ENCODE measurements at places on chromosomes 12 and 14.

DNA sequence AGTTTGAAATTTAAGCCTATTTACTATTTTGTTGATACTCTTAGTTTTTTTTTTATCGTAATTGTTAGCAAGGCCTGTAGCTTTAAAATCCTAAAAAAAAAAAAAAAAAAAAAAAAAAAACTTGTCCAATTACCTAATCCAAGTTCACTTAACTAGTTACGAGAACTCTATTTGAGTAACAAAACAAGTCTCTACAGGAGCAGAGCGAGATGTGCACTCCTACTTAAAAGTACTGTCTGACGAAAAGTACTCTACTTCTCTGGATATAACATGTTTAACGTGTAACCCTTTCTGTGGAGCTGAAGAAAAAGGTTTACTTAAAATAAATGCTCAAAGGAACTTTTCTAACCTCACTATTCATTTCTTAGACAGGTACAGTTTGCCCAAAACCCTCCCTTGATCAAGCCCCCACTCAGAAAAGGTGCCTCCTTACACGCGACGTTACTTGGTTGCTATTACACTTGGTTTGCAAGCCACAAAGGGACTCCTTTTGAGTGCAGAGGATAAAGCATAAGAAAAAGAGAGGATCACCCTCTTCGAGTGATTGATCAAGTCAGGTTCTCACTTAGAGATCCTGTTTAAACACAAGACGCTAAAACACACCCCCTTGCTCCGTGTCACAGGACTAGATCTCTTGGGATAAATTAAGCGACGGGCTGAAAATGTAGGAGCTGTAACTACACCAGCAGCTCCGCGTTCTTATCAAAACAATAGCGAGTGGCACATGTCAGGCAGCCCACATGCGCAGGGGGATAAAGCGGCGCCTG lies 2.2 kb downstream of the BAZ1A start:
- DNase-seq = no peak

DNA sequence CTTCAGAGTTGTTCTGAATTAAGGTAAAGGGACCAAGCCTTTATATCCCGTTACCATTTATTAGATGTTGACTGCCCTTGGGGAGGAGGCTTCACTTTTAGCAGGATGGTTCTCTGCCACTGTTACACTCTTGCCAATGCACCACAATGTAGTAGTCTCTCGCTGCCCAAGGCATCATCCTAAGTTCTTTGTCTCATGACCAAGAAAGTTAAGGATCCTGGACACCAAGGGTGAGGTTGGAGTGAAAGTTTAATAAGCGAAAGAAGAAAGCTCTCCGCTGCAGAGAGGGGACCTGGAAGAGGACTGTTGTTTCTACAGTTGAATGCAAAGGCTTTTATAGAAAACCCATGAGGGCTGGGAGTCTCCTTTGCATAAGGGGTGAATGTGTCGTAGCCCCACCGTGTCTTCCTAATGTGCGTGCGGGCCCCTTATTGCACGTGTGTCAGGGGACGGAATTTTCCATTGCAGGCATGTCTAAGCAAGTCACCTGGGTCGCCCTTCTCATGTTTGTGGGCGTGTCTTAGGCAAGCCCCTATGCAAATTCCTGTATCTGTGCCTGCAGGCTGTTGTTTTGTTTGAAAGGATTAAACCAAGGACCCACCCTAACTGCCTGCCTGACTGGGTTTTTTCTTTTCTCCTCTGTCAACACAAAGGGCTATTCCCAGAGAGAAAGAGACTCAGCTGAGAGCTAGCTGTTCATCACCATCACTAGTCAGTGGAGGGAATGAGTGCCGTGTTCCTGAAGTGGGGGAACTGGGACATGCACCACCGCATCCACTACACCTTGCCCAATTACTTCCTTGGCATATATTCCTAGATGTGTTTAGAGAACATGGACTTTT lies 17.6 kb upstream of the RNASE1 start:
- DNase-seq = no peak

DNA sequence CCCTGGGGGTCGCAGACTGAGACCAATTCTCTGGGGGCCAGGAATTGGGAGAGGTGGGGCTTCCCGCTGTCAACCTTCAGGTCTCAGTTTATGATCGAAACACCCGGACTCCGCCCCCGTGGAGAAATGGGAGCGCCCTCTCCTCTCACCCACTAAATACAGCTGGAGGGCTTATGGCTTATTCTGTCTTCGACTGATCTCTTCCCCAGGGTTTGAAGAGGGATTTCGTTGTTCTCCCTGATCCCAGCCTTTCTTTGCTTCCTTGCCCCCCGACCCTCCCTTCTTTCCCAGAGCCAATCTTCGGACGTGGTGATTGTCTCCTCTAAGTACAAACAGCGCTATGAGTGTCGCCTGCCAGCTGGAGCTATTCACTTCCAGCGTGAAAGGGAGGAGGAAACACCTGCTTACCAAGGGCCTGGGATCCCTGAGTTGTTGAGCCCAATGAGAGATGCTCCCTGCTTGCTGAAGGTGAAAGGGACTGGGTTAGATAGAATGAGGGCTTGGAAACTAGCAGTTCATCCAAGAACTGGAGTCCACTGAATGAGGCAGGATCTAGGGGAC lies 607 bp downstream of the OS9 start:
- no peak for DNase-seq

- DNase-seq = no peak
These were observed 36.1 kb upstream of the COL2A1 start for GRCh38 chr12:48040354-48040753.

DNA sequence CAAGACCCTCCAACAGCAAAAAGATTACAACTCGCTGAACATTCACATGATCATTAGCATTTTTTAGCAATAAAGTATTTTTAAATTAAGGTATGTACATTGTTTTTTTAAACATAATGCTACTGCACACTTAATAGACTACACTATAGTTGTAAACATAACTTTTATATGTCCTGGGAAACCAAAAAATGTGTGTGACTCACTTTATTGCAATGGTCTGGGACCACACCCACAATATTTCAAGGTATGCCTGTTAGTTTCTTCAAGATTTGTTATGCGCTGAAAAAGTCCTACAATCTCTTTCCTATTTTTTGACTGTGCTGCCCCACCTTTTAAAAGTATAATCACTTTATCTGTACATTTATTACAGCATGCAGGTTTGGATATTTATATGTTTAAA lies 30.4 kb upstream of the PCNX4 start:
- DNase-seq = no peak

DNA sequence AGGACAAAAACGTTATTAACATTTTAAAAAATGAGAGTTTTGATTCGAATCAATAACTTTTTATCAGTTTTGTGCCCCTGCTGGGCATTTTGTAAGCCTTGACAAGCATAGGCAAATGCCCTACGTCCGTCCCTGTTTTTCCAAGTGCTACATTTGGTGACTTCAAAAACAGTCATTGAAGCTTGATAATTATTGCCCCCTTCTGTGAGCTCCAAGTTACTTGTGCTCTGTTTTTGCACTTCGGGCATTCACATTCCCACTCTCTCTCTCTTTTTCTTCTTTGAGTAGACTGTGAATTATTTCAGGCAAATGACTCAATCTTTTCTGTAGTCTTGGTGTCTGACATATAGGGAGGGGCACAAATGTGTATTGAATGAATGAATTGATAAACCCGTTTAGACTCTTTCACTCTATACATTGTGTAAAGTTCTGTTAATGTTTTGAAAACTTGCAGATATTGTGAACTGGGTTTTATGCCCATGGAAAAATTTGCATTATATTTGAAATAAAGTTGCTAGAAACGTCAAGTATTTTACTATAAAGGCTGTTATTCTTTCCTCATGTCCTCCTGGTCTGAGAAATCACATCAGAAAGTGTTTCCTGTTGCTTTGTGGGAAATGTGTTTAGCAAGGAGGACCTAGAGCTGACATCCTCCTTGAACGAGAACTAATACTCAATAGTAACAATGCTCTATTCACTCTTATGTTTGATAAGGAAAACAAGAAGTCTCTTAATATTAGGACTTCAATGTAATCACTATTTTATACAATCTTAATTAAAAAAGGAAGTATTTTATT lies 1.4 kb downstream of the APAF1 start:
- no peak for DNase-seq

DNA sequence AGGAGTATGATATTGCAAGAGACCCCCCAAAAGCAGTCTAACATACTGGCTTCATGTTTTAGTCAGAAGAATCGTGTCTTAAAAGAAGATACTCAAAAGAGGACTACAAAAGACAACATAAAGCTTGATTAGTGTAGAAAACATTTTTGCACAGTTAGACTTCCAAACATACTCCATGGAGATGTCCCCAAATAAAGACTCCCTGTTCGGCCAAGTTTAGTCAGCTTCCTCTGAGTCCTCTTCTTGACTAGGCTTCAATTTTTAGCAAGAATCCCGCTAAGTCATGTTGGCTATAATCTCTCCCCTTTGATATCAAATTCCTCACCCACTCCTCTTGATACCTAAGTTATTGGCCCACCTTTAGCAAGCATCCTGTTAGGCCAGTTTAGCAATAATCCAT lies 298.0 kb downstream of the RMST start:
- DNase-seq = no peak

GRCh38 chr14:63986789-63987533 lies 134.2 kb downstream of the SYNE2 start:
- DNase-seq = no peak

- no peak for DNase-seq
These were observed 57.9 kb upstream of the DCN start for GRCh38 chr12:91240386-91241095.

- peak; percentile 62 for DNase-seq
These were observed 790 bp downstream of the DYNC1H1 start for GRCh38 chr14:101965181-101965544.

- DNase-seq = no peak
These were observed 38.8 kb upstream of the NINJ2 start for GRCh38 chr12:701896-702539.

GRCh38 chr14:52094546-52095271 lies 25.9 kb upstream of the NID2 start:
- DNase-seq = no peak

DNA sequence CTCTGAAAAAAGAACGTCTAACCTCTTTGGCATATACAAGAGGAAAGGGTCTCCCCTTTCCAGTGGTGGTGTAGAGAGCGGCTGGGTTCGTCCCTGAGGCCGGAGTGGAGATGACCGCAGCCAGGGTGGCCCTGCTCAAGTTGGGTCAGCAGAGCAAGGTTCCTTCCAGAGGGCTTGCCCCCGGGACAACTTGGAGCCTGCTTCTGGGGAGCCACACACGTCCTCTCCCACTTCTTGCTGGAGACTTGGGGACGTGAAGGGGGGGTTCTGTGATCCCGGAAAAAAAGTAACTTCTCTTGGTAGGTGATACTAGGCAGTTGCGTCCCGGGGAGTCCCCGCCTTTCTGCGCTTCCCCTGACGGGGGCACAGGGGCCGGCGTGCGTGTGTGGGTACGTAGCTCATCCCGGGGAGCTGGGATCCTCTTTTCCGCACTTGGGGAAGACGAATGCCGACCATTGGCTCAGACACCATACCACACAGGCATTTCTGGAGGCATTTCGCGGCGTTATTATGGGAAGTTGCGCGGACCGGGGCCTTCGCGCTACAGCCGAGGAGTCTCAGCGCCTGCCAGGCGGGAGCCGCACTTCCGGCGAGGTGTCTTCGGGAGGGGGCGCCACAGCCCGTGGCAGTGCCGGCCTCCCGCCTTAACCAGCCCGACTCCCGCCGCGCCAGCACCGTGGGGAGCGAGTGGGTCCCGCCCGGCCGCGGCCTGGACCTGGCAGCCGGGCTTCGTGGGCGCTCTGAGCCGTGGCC lies 14.8 kb upstream of the PAX9 start:
- DNase-seq = no peak

GRCh38 chr12:52698651-52699340 lies 4.5 kb downstream of the KRT77 start:
- DNase-seq = no peak

DNA sequence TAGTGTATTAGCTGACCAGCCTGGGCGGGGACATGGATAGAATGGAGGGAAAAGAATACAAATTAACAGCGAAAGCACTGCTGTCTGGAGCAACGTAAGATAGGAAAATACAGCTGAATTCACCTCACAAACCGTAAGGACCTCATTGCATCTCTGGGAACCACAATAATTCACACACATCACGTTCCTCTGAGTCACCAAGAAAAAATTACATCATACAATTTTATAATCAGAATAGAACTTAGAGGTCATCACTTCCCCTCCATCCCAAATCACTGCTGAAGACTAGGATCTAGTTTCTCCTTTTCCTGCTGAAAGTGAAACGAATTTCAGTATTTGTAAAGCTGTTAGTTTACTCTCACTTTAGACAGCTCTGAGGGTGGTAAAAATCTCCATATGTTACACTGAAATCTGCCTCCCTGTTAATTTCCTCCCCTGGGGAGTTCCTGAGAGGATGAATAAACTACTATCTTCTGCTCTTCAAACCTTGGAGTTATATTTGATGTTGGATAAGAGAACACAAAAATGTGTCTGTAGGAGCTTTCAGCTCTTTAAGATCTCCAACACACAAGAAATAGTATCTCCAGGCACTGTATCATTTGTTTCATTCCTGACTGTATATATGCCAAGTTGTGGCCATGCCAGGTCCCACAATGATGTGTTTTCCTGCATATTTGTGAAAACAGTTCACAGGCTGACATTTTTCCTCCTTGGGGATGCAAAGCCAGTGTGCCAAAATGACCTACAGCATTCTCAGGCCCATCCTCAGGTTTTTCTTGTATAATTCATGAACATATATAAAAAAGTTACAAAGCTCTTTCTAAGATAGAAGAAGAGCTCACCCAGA lies 63.8 kb upstream of the SSTR1 start:
- DNase-seq = no peak

DNA sequence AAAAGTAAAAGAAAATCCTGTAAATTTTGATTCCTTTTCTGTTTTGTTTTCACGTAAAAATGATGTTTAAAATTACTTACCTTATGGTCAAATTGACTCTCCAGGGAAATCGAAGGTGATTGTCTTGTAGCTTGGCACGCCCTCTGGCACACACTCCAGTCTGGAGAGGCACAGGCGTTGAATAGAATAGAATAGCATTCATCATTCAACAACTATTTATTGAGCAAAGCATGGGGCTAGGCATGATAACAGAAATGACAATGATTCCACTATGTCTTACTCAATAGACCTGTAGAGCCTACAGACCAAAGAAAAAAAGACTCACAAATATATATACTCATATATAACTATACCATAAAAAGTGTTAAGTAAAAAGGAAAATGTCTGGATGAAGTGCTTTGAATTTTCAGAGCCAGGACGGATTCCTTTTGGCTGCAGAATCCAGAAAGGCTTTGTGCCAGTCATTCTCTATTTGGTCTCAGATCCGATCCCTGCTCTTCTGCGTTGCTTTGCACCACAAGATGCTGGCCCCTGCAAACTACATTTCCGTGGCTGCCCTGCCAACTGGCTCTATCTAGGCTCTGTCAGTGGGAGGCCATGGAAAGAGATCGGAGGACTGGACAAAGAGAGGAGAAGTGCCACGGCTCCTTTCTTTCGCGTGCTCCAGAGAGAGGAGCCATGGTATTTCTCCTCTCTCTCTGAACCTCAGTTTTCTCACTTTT lies 231.8 kb downstream of the CRADD start:
- no peak for DNase-seq

DNA sequence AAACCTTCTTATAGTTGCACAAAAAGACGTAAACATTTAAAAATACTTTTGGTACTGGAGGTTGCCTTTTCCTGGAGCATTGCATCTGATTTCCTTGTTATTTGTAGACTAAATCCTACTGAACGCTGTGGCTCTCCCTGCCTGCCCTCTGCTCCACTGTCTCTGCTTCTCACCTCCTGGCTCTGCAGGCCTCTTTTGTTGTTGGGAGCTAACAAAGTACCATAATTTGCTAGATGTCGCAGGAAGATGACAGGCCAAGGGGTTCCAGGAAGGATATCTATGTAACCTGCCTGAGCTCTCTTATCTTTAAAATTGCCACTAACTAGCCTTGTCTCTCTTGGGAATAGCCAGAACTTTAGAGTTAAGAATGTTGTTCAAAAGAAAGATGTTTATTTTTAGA lies 21.4 kb downstream of the SYNE2 start:
- no peak for DNase-seq

GRCh38 chr14:92728759-92729364 lies 19.6 kb downstream of the LGMN start:
- peak; percentile 42 for DNase-seq

Measured in stimulated activated naive CD8-positive, alpha-beta T cell treated with anti-CD3 and anti-CD28 coated beads, Interleukin-15, amount 100 ng/mL, for 72 hours (primary cell).